ENCODE measurements at places on chromosomes 12 and 14.

DNA sequence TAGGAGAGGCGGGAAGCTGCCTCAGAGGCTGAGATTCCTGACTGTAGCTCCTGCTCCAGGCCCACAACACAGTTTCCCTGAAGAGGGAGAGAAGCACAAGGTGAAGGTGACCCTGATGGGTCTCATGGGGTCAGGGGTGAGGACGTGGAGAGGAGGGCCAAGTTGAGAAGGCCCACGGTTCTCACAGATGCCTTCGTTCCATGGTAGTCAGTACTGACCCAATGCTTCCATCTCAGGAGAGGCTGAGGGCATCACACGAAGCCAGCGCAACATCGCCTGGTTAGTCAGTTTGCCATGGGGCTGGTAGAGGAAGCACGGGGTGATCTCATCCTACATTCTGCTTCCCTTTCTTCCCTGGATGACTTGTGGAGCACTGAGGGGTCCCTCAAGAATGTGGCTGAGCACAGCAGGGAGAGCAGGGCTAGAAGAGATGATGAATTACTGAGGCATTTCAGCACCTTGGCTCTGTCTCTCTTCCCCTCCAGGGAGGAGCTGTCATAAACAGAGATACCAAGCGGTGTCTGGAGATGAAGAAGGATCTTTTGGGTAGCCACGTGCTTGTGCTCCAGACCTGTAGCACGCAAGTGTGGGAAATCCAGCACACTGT is 51.9 kb downstream of the GALNT8 start:
- DNase-seq: no peak

DNA sequence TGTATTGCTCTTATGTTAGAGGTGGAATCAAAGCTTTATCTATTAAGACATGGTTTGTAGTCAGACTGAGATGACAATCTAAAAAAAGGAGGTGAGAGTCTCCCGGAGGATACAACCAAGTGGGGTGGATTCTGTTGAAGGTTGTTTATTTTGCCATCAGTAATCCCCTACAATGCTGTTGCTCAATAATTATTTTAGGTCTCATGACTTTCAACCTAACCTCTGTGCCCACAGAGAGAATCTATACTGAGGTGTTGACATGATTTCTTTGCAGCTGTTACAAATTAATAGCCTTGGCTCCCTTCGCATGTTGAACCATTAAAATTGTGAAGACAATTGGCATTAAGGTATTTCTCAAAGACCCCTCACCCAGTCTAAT is 28.7 kb upstream of the FOS start:
- DNase-seq: no peak

GRCh38 chr12:78671295-78671694 is 193.3 kb upstream of the SYT1 start:
- no peak for DNase-seq

DNA sequence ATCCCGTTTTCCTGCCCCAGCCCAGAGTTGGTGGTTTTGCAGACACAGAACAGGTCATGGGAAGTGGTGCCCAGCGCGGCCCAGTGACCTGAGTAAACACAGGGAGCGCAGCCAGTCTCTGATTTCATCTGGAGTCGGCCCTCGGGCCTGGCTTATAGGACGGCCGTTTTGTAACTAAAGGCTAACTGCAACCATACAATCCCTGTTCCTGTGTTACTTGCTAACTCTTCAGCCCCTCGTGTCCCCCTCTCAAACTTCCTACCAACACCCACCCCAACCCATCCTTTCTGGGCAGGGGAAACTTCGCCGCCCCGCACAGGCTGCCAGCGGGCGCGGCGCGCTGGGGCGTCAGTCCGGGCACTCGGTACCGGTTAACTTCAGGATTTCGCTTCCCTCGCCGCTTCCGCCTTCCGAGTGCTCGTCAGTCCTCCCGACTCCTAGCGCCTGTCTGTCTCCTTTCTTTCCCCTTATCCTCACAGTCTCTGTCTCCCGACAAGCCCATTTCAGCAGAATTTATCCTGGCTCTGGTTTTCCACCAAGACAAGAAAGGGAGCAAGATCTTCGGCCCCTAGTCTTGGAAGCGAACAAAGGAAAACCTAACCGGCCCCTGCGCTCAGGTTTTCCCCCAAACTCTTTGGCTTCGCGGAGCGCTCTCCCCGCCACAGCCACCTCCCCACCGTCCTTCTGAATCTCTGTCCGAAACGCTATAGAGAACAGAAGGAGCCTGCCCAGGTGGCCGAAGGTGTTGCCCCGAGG is 2.0 kb downstream of the SIX1 start:
- DNase-seq: no peak

DNA sequence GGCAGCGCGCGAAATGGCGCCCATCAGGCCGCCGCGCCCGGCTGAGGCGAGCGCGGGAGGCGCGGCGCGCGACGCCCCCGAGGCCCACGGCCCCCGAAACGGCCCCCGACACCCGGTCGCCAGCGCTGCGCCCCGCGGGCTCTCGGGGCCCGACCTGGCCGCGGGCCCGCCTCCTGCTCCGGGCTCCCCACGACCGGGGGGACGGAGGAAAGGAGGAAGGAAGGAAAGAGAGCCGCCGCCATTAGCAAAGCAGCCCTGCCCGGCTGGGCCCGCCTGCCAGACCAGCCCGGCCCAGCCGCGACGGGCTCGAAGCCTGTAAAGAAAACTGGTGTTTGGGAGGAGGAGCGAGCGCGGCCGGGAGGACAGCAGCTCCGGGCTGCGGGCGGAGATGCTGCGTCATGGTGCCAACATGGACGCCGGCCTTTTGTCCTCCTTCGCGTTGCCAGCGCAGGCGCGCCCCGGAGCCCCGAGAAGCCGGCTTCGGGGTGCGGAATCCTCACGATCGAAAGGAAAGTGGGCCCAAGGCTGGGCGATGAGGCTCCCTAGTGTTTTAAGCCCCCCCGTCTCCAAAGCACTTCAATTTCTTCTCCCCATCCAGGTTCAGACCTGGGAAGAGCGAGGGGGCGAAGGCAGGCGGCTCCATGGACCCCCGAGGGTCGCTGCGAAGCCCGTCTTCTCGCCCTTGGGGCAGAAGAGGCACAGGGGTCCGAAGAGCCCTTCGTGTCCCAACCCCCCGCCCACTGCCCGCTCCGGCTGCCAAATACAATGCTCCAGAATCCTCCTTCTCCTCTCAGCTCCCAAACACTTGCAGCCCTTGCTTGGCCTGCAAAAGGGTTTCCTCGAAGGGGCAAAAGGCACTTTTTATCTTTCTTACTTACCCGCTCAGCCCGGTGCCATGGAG is 2.9 kb upstream of the SETD1B start:
- DNase-seq: peak; percentile 73

GRCh38 chr14:68104518-68104917 is 284.9 kb downstream of the RAD51B start:
- no peak for DNase-seq

DNA sequence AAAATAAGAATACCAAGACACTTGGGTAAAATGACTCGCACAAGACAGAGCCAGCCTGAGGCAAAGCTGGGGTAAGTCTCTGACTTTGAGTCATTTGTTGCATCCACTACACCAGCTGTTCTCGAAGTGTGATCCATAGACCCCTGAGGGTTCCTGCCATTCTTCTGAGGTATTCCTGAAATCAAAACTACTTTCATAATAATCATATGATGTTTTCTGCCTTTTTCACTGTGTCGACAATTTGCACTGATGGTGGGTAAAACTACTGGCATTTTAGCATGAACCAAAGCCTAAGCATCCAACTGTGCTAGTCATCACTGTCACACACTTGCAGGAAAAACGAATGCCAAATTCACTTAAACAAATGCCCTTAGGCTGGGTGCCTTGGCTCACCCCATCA is 135.5 kb upstream of the FUT8 start:
- peak; percentile 27 for DNase-seq

DNA sequence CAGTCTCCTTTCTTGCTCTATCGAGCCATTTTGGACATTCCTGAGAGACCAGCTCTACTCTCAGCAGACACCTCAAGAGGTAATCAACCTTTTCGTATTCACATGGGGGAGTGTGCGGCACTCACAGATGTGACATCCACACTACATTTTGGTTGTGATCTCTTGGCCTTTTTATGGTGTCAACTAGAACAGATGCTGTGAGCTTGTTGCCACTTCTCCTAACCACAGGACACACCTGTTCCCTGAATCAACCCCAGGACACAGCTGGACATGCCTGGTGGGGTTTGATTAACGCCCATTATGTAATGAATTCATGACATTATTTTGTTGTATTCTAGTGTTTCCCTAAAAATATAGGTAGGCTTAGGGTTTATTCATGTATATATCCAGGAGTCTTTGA is 1143.6 kb downstream of the TMEM121 start:
- DNase-seq: no peak

DNA sequence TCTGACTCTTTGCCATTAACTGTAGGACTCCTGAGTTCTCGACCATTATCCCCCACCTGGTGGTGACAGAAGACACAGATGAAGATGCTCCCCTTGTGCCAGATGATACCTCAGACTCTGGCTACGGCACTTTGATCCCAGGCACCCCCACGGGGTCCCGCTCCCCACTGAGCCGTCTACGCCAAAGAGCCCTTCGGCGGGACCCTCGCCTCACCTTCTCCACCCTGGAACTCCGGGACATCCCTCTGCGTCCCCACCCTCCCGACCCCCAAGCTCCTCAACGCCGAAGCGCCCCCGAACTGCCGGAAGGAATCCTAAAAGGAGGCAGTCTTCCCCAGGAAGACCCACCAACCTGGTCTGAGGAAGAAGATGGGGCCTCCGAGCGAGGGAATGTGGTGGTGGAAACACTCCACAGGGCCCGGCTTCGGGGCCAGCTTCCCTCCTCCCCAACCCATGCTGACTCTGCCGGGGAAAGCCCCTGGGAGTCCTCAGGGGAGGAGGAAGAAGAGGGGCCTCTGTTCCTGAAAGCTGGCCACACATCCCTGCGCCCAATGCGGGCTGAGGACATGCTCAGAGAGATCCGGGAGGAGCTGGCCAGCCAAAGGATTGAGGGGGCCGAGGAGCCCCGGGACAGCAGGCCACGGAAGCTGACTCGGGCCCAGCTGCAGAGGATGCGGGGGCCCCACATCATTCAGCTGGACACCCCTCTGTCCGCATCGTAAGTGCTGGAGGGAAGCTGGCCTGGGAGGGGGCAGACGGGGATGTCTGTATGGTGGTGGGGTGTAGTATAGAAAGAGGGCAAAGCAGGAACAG is 14.4 kb downstream of the TNFRSF1A start:
- DNase-seq: no peak

DNA sequence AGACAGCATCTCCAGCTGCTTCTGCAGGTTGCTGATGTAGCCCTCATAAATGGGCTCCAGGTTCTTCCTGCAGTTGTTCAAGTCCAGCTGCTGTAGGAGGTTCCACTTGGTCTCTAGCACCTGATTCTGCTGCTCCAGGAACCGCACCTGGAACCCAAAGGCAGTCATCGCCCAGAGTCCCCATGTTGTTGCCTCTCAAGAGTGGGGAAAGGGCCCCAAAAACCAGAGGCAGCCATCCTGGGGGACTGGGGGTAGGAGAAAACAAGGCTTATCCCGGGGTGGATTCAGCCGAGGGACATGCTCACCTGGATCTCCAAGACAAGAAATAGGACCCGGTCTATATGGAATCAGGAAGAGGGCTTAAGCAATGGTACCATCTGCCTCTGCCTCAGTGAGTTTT is 2.3 kb downstream of the KRT72 start:
- no peak for DNase-seq

DNA sequence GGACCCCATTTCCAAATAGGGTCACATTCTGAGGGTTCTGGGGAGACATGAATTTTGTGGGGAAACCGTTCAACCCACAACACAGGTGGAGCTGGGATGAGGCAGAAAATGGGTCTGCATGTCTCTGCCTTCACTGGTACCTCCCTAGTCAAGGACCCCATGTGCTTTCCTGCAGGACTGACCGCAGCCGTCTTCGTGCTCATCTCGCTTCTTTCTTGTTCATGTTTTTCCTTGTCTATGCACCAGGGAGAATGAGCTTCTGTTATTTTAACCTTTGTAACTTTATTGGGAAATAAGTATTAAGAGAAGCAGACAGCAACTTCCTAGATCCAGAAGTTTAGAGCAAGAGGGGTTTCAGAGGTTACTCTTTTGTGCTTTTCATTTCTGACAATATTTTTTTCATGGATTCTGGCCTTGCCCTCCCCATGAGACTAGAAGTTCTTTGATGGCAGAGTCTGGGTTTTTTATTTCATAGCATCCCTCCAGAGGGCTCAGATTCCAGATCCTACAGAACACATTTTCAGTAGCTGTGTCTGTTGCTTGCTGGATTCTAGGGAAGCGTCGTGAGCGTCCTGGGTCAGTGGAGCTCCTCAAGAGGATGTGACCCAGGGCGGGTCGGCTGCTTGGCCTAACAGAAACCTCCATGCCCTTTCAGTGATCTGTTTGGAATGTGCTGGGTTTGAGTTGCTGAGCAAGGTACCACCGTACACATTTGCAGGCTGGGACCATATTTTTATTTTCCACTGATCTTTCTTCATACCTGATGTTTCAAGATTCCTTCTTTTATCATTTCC is 104.2 kb downstream of the ADGRD1 start:
- DNase-seq: no peak

DNA sequence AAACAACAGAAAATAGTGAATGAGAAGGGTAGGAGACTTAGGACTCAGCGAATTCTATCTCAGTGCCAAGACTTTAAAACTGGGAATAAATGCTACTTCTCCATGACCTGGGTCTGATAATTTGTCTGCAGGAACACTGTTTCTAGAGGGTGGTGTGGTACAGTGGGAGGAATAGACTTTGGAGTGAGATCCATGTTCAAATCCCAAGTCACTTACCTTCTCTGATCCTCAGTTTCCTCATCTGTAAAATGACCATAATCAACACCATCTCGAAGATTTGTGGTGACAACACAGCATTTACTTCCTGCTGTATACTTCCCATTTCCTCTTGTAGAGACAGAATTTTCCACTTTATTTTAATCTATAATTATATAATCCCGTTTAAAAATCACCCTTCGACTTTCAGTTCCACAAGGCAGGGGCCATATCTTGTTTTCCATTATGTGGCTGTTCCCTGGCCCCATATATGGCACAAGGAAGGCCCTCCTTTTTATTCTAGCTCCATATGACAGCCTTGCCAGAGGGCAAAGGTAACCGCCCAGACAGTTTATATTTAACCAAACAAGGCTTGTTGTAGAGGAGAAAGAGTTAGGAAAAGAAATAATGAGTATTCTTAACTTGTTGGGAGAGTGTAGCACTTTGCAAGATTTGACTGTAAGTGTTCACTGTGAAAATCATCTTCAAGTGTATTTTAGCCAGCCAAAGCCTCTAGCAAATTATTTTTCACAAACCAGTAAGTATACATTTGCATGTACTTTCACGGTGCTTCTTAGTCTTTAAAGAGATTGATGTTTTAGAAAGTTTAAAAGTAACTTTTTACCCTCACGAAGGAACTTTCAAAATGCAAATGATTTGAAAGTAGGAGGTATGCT is 243.1 kb downstream of the AKAP6 start:
- no peak for DNase-seq

DNA sequence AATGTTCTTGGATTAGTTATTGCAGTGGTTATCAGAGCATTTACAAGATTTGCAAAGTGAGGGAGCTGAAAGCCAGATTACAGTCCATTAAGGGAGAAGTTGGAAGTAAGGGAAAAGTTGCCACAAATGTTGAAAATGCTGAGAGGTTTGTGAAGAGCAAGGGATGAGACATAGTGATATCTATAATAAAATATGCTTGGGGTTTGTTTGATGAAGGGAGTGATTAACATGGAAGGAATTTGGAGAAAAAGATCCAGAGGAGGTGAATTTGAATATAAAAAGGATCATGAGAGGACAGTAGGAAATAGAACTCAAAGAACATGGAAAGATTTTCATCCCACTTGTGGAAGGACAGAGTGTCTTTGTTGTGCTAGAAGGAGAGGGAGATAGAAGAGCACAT is 19.3 kb upstream of the CCER1 start:
- no peak for DNase-seq

GRCh38 chr14:65334765-65335410 is 77.6 kb upstream of the FUT8 start:
- DNase-seq: peak; percentile 53
